ENCODE measurements at places on chromosomes 1 and 21.

DNA sequence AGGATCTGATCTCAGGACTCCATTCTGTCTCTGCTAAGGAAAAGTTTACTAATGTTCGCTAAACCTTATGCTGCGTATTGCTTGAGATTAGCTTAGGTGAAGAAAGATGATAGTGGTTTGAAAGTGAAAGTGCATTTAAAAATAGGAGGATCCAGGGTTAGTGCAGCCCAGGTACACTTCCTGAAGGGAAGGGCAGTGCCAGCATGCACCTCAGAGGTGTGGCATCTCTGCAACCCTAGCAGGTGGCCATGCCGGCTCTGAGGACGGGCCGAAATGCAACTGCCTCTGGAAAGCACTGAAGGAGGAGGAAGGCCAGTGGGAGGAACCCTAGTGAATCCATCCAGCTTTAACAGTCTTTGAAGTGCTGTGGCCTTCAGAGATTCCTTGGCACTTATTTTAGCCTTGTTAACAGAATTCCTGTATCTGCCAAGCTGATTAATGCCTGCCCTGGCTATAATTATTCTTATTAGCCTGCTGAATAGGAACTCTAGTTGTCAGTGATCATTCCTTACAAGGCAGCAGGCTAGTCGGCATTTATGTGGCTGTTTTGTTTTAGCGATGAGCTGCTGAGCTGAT, 5.5 kb downstream of the PTGFRN start:
- DNase-seq = no peak

- no peak for DNase-seq
These were observed 51.4 kb downstream of the LRIG2 start for GRCh38 chr1:113124366-113124765.

- no peak for DNase-seq
These were observed 2.2 kb downstream of the CLIC6 start for GRCh38 chr21:34670962-34671348.

- DNase-seq = no peak
These were observed 7.6 kb upstream of the NFASC start for GRCh38 chr1:204863024-204863423.

GRCh38 chr1:152667648-152668047, 4.5 kb downstream of the LCE2D start:
- no peak for DNase-seq

- no peak for DNase-seq
These were observed 13.9 kb downstream of the S1PR1 start for GRCh38 chr1:101250656-101251272.

DNA sequence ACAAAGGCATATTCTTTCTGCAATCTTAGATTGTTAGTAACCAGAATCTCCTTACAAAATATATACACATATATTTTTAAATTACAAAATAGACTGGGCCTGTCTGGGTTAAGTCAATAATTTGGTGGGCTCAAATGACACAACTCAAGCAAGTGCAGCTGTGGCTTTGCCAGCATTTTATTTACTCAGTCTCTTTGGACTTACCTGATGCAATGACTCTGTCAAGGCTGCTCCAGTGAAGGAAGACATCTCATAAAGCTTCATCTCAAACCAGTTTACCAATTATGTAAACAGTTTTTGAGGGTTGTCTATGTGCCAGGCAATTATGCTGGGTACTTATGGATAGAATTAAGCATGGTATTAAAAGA, 22.8 kb upstream of the ABCA4 start:
- DNase-seq = no peak

- no peak for DNase-seq
These were observed 25.7 kb downstream of the C21orf91 start for GRCh38 chr21:17793246-17794123.

- DNase-seq = no peak
These were observed 79.3 kb downstream of the LHX4 start for GRCh38 chr1:180309338-180309737.

DNA sequence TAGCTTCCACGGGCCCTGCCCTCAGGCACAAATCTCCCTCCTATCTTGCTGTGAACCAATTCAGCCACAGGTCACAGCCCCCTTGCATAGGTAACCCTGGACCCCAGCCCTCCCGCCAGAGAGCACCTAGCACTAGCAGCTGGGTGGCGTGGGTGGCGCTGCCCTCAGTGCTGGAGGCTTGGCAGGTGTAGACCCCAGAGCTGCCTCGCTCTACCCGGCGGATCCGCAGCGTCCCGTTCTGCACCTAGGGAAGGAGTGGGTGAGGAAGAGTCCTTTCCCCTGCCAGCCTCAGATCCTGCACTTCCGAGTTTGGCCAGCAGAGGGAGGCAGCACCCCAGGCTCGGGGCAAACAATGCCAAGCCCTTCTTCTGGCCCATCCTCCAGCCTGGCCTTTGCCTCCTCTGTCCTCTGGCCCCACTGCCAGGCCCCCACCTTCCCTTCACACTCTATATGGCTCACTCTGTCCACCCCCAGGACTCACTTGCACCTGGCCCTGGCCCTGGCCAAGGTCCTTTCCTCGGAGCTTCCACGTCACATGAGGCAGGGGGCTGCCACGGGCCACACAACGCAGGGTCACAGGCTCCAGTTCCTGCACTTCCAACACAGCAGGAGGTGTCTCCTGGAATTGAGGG, 9.0 kb downstream of the IGSF9 start:
- no peak for DNase-seq

DNA sequence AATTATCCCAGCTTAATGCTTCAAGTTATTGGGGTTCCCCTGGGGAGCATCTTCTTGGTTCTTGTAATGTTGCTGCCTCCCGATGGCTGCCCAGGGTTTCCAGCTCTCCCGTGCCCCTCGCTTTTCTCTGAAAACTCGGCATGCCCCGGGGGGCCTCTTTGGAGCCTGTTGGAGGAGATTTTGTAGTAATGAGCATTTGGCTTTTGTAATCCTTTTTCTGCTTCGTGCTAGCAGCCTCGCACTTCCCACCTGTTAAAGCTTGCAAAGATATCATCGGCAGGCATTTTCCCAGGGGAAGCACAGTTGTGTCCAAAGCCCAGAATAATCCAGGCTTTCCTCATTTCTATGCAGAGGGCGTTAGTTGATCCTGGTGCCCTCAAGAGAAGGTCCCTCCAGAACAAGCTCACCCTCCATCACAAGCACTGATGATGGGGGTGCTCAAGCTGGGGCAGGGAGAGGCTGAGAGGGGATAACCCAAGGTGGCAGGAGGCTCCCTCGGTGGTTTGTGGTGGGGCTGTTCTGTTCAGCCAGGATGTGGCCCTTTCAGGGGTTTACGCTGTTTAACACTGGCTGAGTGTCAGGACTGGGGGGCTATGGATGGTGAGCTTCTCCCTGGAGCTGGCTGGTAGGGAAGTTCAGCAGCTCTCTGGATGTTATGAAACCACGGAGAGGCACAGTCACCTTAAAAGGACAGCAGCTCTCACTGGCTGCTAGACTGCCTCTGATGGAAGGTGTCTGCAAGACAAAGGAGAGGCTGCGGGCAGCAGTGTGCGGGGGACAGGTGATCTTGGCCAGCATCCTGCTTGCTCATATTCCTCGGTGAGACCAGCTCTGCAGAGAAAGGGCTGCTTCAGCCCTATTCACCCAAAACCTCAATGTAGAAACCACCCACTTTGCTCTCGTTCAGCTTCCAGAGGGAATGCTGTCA, 477.1 kb upstream of the VAMP3 start:
- DNase-seq = no peak
